ENCODE measurements at places on chromosomes 7 and 10.

DNA sequence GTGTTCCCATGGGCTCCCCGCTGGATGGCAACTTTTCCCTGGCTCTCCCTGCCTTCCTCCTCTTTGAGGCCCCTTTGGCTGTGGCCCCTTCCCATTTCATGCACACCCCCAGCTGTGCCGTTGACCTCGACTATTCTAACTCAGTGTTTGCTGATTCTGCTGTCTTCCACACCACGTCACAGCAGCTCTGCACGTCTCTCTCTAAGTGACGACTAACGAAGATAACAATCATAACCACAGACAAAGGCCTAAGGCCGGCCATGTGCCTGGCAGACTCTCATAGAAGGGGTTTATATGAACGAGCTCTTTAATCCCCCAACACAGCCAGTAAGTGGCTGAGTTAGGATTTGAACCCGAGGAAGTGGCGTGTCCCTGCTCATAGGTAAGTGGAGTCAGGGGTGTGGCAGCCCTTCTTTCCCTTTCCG is 151.5 kb upstream of the SHH start:
- no peak for DNase-seq

- peak; percentile 80 for DNase-seq
These were observed 7.6 kb upstream of the ORAI2 start for GRCh38 chr7:102425639-102426267.

GRCh38 chr10:10930979-10931743 is 86.5 kb upstream of the CELF2 start:
- DNase-seq = no peak

GRCh38 chr10:58543141-58543540 is 30.5 kb downstream of the BICC1 start:
- DNase-seq = no peak

DNA sequence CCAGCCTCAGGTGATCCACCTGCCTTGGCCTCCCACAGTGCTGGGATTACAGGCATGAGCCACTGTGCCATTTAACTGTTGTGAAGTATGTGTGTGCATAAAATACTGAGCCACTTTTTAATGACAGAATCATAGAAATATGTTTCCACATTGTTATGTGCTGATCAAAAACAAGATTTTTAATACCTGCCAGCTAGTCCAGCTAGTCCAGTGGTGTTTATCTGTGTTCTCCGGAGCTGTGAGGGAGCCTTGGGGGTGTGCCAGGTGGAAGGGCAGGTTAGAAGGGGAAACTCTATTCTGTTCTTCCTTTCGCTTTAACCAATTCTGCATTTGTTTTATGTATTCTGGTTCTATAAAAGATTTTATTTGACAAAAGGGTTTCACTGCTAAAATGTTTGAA is 7.0 kb downstream of the FAM221A start:
- no peak for DNase-seq

- no peak for DNase-seq
These were observed 882 bp downstream of the DLX6 start for GRCh38 chr7:97006055-97006815.

DNA sequence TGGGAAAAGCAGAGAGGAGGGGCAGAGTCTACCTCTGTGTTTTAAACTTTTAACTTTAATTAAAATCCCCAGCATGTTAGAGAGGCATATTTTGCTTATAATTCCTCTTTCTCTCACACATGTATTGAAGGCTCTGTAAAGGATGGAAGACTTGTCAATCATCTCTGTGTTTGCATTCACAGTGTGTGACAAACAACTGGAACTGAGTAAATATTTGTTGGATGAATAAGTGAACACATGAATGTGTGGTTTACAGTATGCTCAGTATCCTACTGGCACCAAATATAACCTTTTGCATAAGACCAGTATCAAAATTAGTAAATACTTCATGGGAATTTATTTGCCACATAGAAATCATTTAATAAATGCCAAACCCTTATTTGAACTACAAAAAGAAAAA is 829.0 kb downstream of the GRID1 start:
- DNase-seq = no peak

All from T-helper 9 cell (primary cell).